Stimulated activated CD8-positive, alpha-beta memory T cell treated with anti-CD3 and anti-CD28 coated beads, Interleukin-15, amount 100 ng/mL, for 4 hours (primary cell): ENCODE measurements at places on chromosomes 12 and 14.

DNA sequence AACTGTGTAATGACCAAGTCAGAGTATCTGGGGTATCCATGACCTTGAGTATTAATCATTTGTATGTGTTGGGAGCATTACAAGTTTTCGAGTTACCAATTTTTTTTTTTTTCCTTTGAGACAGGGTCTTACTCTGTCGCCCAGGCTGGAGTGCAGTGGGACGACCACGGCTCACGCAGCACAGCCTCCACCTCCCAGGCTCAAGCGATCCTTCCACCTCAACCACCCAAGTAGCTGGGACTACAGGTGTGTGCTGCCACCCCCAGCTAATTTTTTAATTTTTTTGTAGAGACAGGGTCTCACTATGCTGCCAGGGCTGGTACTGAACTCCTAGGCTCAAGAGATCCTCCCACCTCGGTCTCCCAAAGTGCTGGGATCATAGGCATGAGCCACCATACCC is 19.7 kb downstream of the SSH1 start:
- no peak for DNase-seq

- DNase-seq: no peak
These were observed 74.3 kb upstream of the CPM start for GRCh38 chr12:69007101-69007854.

DNA sequence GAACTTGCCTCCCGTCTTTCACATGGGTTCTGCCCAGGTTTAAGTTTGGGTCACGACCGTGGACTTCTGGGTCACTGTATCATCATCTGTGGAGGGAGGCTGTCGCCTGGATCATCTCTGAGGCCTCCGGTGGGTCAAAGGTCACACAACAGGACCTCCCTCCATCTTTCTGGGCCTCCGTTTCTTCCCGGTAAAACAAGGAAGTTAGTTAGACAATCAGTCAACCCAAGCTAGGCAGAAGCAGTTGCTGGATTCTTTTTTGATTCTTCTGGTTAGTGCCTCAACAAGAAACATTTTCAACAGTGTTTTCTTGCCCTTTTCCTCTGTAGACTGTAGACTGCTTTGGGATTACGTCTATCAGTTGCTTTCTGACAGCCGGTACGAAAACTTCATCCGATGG is 186.6 kb upstream of the BCL2L14 start:
- DNase-seq: no peak

GRCh38 chr12:16482726-16483125 is 123.2 kb downstream of the LMO3 start:
- DNase-seq: no peak

DNA sequence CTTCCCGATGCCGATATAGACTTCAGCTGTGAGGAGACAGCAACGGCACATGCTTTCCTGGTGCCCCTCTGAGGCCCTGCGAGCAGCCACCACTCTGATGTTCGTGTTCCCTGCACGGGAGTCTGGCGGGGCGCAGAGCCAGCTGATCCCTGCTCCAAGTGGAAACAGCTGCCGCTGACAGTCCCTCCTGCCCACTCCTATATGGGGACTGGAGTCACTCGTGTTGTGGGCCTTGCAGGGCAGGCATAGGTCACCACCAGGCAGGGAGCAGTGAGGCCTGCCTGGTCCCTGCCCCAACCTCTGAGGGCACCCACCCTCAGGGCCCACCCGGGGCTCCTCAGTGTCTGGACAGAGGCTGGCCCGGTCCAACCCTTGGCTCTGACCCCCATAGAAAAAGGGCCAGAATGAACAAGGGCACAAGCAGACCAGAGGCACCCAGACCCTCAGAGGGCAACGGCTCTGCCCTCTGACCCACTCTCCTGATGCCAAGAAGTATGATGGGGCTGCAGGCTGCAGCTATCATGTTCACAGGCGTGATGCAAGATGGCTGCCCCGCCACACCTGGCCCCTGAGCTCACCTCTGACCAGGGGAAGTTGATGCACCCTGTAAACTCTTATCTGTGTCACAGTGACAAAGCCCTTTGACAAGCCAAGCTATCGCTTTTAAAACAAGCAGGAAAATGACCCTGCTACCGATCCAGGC is 181.6 kb downstream of the CALM1 start:
- DNase-seq: no peak

DNA sequence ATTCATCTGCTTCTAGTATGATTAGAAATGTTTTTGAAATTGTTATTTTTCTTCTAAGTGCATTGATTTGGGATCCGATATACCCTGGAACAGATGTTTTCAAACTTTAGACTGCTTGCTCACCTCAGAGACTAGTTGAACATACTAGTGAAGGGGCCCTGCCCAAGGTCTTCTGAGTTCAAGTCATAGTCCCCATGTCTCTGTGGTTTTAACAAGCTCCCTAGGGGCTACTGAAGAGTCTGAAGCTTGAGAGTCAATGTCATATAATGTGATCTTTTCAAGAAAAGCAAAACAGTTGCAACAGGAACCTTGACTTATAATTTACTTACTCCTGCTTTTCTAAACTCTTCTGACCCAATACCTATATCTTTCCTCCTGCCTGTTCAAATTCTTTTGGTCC is 7.5 kb upstream of the UBE2N start:
- DNase-seq: no peak

DNA sequence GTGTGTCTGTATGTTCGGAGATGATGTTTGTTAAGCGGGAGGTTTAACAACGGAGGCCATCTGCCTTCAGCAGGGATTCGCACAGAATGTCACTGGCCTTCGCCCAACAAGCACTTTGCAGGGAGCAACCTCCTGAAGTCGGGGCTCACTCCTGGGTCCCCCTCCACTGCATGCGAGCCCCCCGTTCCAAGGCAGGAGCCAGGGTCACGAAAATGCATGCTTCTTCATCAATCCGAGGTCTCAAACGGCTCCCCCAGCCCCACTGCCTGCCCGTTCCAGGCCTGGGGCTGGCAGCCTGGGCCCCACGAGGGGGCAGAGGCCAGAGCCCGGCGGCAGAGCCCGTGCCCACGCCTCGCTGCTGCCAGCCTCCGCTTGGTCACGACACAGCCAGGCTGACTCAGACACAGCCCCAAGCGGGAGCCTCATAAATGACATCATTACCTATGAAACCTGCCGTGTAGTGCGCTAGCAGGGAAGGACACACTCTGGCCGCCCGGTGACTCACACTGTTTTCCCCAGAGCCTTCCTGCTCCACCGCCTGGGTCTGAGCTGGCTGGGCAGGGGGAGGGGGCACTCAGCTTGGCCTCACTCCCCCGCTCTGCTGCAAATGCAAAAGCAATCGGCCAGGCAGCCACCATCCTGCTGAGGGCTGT is 169.5 kb upstream of the RTL1 start:
- DNase-seq: no peak
